ENCODE measurements at places on chromosomes 5 and 9.

GRCh38 chr5:43543434-43543833 lies 13.4 kb downstream of the PAIP1 start:
- DNase-seq, result no peak

- no peak for DNase-seq
Measured at GRCh38 chr9:112384690-112385089, 4.8 kb downstream of the HSDL2 start.

DNA sequence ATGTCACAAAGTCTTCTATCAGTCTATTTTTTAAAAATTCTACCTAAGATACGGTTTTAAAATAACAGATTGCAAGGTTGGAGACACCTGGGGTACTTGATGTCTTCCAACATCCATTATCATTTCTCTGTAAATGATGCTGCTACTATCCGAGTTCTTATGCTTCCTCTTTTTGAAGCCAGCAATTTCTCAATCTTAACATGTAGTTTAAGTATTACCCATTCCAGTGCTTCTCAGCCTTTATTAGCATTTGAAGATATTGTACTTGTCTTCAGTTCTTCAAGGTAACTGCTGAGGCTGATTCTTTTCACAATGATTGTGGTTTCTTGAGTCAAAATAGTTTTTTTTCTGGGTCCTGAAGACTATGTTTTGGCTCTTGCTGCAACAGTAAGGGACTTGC lies 96.4 kb upstream of the SELENOP start:
- DNase-seq, result no peak

DNA sequence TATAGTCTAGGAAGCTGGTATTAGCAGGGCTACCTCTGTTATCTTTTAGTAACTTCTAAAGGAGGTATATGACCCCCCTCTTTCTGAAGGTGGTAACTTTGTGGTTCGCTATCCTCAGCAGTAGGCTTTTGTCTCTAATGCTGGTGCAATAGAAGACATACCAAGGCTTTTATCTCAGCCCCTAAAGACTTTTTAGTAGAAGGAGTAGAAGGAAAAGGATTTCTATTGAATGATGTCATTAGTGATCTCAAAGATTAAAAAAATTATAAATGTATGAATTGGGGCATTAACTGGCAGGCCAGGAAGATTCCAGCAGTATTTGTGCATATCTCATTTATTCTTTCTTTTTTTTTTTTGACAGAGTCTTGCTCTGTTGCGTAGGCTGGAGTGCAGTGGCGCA lies 78.2 kb downstream of the RAI14 start:
- DNase-seq, result no peak

GRCh38 chr5:89728134-89728533 lies 681.4 kb downstream of the CETN3 start:
- no peak for DNase-seq

GRCh38 chr5:118249386-118249785 lies 739.0 kb downstream of the DTWD2 start:
- no peak for DNase-seq

- DNase-seq, result no peak
Measured at GRCh38 chr5:95284572-95285408, at the start of gene MCTP1. Gene MCTP1, minus strand, starts transcription at chr5:95285094.

- DNase-seq, result no peak
Measured at GRCh38 chr5:23991406-23991805, 484.0 kb downstream of the PRDM9 start.

DNA sequence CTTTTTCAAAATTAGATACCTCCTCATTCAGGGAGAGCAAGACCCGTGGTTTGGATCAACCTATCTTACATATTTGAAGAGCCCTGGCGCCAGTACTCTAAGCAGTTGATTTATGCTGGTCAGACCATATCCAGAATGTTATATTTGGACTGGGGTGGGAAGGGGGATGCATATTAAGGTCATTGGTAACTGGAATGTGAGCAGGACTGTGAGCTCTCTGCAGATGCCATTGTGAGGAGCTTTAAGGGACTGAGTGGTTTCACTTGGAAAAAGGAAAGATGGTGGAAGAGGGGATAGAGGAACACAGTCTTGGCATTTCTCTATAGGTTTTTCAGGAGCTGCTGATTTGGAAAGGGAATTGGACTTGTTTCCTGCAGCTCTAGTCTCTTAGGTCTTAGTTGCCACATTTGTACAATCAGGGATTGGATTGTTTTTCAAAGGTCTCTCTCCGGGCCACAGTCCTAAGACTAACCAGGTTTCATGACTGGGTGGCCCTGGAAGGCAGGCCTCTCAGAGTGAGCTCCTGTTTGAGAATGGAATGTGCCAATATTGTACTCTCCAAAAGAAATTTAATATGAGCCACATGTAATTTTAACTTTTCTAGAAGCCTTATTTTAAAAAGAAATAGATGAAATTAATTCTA lies 25.8 kb upstream of the F2R start:
- DNase-seq, result no peak

DNA sequence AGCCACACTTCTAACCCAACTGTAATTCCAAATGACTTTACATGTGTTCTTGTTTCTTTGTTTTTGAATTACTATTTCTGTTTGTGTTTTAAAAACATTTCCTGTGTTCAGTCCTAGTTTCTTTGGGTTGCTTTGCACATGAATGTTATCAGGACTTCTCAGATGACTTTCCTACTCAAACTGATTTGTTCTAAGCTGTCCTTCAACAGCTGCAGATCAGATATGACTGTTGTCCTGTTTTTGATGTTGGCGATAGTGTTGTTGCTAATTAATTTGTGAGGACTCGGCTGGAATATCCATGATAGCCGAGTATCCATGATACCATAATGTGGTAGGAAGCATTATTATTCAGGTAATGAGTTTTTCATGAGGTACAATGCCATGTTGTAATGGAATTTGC lies 98.6 kb downstream of the CHSY3 start:
- no peak for DNase-seq

GRCh38 chr9:97176206-97176605 lies 131.3 kb upstream of the CCDC180 start:
- no peak for DNase-seq

DNA sequence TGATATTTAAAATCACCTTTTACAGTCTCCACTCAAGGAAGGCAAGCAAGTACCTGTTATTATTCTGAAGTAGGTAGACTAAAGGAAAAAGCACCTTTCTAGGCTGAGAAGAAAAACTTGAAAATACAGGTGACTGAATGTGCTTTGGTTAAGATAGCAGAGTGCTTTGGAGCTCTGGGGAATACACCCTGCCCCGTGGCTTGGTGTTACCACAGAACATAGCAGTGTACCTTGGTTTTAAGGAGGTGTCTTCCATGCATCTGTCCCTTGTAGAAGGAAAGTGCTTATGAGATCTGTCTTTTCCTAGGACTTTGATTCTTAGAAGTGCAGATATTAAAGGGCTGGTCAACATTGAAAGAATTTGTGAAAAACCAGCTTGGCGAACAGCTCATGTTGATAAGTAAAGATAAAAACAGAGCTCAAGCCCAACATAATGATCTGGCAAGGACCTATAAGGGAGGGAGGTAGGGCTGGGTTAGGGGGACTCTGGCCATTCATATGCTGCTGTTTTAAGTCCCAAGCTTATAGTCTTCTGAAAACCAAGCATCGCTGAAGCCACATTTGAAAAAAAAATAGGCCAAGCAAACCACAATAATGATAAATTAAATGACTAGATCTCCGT lies 66.8 kb downstream of the ZNF608 start:
- no peak for DNase-seq

DNA sequence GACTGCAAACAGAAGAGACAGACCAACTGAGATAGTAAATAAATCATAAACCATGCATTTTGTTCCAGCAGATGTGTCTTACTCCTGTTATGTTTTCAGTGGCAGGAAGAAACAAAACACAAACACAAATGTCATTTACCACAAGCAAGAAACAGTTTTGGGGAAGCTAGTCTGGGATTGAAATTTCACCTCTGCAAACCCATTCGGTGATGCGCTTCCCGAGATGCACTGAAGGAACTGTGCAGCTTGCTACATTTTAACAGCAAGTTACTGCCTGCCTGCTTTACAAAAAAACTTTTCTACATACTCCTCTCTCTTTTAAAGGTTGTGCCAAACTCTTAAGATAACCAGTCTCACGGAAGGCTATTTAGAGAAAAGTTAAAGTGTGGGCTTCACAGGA lies 3.2 kb downstream of the MACROH2A1 start:
- no peak for DNase-seq

GRCh38 chr5:169629847-169630548 lies 7.1 kb upstream of the DOCK2 start:
- DNase-seq, result no peak

DNA sequence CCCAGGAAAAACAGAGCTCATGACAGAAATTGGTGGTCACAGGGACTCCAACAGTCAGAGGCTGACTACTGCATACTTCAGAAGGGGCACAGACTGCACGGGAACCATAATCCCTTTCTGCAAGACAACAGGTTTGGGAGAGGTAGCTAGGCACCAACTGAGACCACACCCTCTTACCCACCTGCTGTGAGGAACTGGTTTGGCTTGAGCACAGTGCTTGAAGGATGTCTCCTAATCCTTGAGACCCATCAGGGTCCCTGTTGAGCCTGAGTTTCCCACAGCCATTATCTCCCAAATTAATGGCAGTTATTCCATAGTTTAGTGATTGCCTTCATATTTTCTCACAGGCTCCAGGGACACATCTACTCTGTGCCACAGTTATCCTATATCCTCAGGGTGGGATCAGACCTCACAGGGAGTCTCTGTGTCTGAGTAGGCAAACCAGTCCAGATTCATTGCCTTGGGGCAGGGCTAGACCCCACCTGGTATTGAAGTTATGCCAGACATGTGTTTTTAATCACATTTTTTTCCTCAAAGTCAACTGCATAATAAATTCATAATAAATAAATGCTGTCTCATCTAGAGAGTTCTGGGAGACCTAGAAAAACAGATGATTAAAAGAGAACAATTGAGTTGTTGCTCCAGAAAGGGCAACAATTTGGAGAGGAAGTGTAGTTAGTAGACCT lies 9.3 kb upstream of the CAST start:
- no peak for DNase-seq

- DNase-seq, result no peak
Measured at GRCh38 chr5:57537811-57538210, 55.2 kb upstream of the ACTBL2 start.

DNA sequence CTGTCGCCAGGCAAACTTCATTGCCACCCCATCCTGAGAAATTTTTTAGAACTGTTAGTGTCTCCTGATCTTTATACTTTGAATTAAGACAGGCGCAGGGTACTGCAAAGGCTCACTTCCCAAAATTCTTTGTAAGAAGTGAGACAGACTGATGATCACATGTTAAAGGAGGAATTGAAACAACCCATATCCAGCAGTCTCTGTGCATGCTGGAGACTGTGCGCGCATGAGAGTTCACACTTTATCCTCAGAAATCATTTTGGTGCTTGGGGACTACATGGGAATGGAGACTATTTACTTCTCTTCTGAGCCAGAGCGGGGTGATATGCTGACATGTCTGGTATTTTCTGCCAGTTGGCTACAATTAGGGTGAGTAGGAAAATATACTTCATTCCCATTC lies 91.2 kb downstream of the ZNF474 start:
- DNase-seq, result no peak

- DNase-seq, result no peak
Measured at GRCh38 chr5:173707392-173707791, 90.9 kb upstream of the BOD1 start.

GRCh38 chr5:42377496-42377895 lies 45.7 kb upstream of the GHR start:
- DNase-seq, result no peak

DNA sequence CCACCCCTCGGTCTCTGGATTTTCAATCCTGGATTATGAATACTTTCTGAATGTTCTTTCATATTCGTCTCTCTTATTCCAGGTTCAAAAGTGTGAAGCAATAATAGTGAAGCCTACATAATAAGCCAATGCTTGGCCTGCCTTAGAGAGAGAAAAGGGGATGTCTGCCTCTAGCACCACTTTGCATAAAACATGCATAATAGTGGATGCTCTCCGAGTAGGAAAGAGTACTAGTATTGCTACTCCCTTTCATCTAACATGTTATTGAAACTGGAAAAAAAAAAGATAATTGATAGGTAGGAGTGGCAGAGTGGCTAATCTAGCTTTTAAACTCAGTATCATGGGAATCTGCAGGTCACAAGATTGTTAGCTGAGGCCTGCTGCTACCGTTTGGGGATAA lies 158.1 kb downstream of the SPATA31D1 start:
- no peak for DNase-seq

GRCh38 chr9:130938652-130939404 lies at the start of gene FIBCD1:
Gene FIBCD1, minus strand, starts transcription at chr9:130939247. Its CDS starts 640 bp downstream, at chr9:130938607.
- DNase-seq, result no peak

- no peak for DNase-seq
Measured at GRCh38 chr5:42621242-42621641, 135.4 kb upstream of the CCDC152 start.

GRCh38 chr5:58965677-58966414 lies 383.0 kb downstream of the RAB3C start:
- no peak for DNase-seq

DNA sequence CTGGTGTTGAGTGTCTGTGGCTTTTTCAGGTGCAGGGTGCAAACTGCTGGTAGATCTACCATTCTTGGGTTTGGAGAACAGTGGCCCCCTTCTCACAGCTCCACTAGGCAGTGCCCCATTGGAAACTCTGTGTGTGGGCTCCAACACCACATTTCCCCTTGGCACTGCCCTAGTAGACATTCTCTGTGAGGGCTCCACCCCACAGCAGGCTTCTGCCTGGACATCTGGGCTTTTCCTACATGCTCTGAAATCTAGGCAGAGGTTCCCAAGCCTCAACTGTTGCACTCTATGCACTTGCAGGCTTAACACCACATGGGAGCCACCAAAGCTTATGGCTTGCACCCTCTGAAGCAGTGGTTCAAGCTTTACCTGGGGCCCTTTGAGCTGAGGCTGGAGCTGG lies 80.9 kb downstream of the BARX1 start:
- DNase-seq, result no peak

GRCh38 chr9:116365056-116365471 lies 211.5 kb downstream of the PAPPA start:
- DNase-seq, result no peak

DNA sequence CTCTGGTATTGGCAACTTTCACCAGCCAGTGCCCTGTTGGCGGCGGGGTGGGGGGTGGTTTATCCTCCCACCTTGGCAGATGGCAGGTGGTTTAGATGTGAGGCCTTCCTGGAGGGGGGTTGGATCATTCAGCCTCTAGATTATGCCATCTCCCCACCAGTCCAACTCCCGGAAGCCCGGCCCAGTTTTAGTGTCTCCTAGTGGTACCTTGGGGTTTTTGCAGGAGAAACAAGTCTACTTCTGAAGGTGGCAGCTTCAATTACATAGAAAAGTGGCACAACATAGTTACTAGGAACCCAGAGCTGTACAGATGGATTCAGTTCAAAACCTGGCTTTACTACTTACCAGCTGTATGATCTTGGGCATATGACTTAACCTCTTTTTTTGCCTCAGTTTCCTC lies 11.3 kb downstream of the PRLR start:
- no peak for DNase-seq

- DNase-seq, result no peak
Measured at GRCh38 chr9:92807031-92807756, 42.6 kb upstream of the BICD2 start.

DNA sequence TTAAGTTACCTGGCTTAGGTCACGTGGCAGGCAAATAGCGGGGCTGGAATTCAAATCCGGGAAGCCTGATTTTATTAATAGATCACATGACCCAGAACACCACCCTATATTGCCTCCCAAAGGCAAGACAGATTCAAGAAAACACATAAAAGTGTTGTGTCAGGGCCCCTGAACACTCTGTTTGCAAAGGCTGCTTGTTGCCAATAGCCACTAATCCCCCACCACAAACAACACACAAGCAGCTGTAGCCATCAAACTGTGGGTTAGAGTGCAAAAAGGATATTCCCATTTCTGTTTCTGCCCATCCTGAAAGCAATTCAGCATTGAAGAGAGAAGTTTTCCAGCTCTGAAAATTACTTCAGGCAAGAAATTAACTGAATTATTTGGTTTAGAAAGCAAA lies 358.9 kb upstream of the RFX3 start:
- no peak for DNase-seq

- DNase-seq, result no peak
Measured at GRCh38 chr5:152205804-152206203, 199.3 kb downstream of the NMUR2 start.
